SK-N-SH (cell line): ENCODE measurements at places on chromosomes 3 and 15. TPM values are rescaled to one million over a fixed set of nuclear protein-coding genes. Genes with fewer than 3 reads are reported as not detected.

- no peaks in the 10 kb centered on the region for H3K27me3 ChIP-seq
- no peak overlapping the region for H3K4me3 ChIP-seq
- H3K36me3 ChIP-seq: no peaks in the 10 kb centered on the region
- no peak overlapping the region for H3K27ac ChIP-seq
These were observed 119.2 kb downstream of the CORO2B start for GRCh38 chr15:68697711-68698690.

DNA sequence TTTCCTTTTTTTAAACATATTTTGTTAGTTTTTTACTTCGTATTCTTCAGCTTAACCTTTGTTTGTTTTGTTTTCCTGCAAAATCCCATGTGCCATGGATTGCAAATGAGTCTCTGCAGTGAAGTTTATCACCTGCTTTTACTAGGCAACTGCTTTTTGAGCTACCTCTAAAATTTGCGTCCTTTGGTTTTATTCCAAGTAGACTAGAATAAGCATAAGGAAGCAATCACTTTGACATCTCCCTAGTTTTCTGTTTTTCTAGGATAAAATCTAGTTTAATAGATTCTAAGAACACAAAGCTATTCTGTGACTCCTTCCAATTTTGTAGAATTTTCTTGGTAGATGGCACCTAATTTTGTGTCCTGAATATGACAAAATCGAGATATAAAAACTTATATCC lies 1059.2 kb downstream of the OTOL1 start:
- H3K4me1 ChIP-seq: no peaks in the 10 kb centered on the region
- H3K36me3 ChIP-seq: no peaks in the 10 kb centered on the region
- H3K27me3 ChIP-seq: no peaks in the 10 kb centered on the region
- no peak overlapping the region for H3K27ac ChIP-seq

GRCh38 chr3:177460047-177460446 lies 262.8 kb upstream of the TBL1XR1 start:
- no peak for DNase-seq
- no peak overlapping the region for H3K4me3 ChIP-seq
- no peaks in the 10 kb centered on the region for H3K27me3 ChIP-seq
- H3K36me3 ChIP-seq: no peaks in the 10 kb centered on the region
- H3K27ac ChIP-seq: no peak overlapping the region

The FANCD2 gene
- polyA plus RNA-seq: 7.3 and 9.6 TPM in 2 replicates

DNA sequence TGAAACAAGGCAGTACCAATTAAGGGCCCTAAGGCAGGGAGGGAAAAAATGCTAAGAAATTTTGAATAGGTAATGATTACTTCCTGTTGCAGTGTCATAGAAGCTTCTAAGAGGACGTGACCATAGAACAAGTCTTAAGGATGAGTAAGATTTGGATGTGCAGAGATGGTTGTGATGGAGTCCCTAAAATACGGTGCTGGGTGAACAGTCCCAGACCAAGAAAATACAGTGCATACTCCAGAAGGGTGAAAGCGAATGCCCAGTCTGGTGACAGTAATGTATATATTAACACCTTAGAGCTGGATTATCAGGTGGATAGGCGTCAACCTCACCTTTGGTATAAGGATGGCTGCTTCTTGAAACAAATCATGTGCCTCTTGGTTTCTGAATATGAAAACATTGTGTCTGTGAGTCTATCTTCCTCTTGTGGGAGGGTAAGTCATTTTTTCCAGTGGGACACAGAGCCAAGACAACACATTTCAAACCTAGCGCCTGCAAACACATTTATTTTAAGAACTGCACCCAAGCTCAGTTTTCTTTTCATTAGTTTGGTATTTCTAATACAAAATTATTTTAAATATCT lies 101.2 kb upstream of the TP63 start:
- no peaks in the 10 kb centered on the region for H3K4me1 ChIP-seq
- no peaks in the 10 kb centered on the region for H3K36me3 ChIP-seq
- no peak overlapping the region for H3K27ac ChIP-seq
- no peak for DNase-seq

DNA sequence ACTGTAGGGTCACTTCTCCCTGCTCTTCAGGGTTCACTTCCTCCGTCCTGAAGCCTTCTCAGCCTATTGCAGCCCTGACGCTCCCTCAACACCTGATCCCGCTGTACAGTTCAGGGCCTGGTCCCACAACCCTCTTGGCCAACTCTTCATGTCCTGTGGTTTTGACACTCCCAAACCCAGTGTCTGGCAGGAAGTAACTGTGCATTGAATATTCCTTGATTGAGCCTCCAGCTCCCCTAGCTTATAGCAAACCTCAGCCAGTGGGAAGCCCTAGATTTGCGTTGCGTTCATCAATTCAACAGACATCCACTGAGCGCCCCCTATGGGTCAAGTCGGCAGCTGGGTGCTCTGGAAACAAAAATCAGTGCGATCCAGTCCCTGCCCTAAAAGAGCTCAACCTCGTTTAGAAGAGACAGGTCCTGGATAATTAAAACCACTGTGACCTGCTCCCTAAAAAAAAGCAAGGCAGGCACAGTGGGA lies 13.5 kb downstream of the UBAP1L start:
- DNase-seq: peak; percentile 78
- no peaks in the 10 kb centered on the region for H3K27me3 ChIP-seq
- no peaks in the 10 kb centered on the region for H3K4me1 ChIP-seq
- H3K36me3 ChIP-seq: peaks cover 25% of the 10 kb centered on the region
- no peak overlapping the region for H3K27ac ChIP-seq
- H3K4me3 ChIP-seq: no peak overlapping the region

The SCAANT1 gene
- not detected in 2 replicates for polyA plus RNA-seq

DNA sequence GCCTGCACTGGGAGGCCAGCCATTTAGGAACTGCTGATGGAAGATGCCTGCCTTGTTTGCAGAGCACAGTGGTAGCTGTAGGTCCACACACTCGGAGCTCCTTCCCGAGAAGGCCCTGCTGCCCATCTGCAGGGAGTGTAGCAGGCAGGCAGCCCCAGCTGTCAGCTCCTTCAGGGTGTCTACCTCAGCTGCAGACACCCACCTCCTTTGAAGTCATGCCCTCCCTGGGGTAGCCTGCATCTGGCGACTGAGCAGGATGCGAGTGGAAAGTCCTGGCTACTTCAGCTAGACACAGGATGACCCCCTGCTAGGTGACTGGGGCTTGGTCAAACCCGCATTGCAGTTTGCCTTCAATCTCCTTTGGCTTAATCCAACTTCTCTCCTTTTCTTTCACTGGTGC lies 93.2 kb upstream of the TLE3 start:
- peaks cover 8% of the 10 kb centered on the region for H3K4me1 ChIP-seq
- DNase-seq: no peak
- H3K27me3 ChIP-seq: no peaks in the 10 kb centered on the region
- H3K36me3 ChIP-seq: no peaks in the 10 kb centered on the region
- H3K27ac ChIP-seq: no peak overlapping the region

DNA sequence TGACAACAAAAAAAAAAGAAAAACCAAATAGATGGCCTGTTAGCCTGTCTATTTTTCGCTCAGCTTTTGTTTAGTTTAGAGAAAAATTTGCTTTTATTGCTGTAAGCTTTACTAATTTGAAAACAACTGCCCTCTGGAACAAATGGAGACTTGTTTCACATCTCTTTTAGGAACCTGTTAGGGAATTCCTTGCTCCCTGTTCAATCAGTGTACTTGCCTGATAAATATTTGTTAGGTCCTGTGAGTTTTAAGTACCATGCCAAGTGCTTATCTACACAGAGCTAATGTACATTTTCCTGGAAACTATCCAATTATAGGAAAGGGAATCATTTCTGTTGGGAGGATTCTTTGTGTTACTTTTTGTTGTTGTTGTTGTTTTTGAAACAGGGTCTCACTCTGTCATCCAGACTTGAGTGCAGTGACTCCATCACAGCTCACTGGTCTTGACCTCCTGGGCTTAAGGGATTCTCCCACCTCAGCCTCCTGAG lies 3.5 kb upstream of the LIPH start:
- no peak overlapping the region for H3K27ac ChIP-seq
- H3K27me3 ChIP-seq: no peaks in the 10 kb centered on the region
- no peak for DNase-seq
- no peak overlapping the region for H3K4me3 ChIP-seq

GRCh38 chr3:175852560-175852959 lies 993.4 kb downstream of the NAALADL2 start:
- H3K4me1 ChIP-seq: no peaks in the 10 kb centered on the region
- H3K36me3 ChIP-seq: no peaks in the 10 kb centered on the region
- H3K27ac ChIP-seq: no peak overlapping the region; the same call in 1 of the 2 replicates
- no peak for DNase-seq

GRCh38 chr3:171648069-171648468 lies 162.2 kb downstream of the PLD1 start:
- no peak overlapping the region for H3K4me3 ChIP-seq
- H3K36me3 ChIP-seq: no peaks in the 10 kb centered on the region
- DNase-seq: no peak
- H3K27me3 ChIP-seq: no peaks in the 10 kb centered on the region
- no peaks in the 10 kb centered on the region for H3K4me1 ChIP-seq

GRCh38 chr3:164451072-164451910 lies 627.0 kb downstream of the SI start:
- H3K4me1 ChIP-seq: no peaks in the 10 kb centered on the region
- H3K27ac ChIP-seq: no peak overlapping the region
- H3K27me3 ChIP-seq: no peaks in the 10 kb centered on the region
- DNase-seq: no peak
- no peaks in the 10 kb centered on the region for H3K36me3 ChIP-seq

GRCh38 chr15:70142322-70143191 lies 44.8 kb upstream of the TLE3 start:
- no peaks in the 10 kb centered on the region for H3K27me3 ChIP-seq
- no peak overlapping the region for H3K27ac ChIP-seq

DNA sequence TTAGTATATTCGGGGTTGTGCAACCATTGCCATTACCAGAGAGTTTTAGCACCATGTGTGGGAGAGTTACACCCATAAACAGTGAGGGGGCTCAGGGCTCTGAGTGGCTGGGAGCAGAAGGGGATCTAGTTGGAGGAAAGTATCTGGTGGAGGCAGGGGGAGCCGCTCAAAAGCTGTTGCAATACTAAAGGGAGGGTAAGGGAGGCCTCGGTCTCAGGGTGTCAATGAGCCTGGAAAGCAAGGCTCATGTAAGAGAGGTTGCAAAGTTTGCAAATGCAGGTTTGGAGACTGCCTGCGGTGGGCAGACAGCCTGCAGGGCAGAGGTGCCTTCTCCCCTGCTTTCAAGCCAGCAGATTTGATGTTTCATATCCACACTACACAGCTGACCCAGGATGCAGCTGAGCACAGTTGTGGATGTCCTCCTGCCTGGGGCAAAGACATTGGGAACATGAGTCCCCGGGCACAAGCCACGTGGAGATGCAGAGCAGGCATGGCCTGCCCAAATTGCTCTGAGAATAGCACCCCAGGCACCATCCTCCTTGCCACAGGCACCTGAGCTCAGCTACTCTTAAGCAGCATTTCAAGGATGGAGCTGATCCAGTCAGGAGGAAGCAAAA lies 181.4 kb downstream of the TLE3 start:
- no peak for DNase-seq
- no peak overlapping the region for H3K4me3 ChIP-seq
- H3K27ac ChIP-seq: no peak overlapping the region
- H3K27me3 ChIP-seq: no peaks in the 10 kb centered on the region; the same call in 1 of the 2 replicates
- H3K36me3 ChIP-seq: no peaks in the 10 kb centered on the region
- H3K4me1 ChIP-seq: no peaks in the 10 kb centered on the region

The ROPN1B gene
- not detected in 2 replicates for polyA plus RNA-seq
